Dorsolateral prefrontal cortex (tissue), 122 donors: ENCODE measurements at places on chromosomes 16 and 17.

DNA sequence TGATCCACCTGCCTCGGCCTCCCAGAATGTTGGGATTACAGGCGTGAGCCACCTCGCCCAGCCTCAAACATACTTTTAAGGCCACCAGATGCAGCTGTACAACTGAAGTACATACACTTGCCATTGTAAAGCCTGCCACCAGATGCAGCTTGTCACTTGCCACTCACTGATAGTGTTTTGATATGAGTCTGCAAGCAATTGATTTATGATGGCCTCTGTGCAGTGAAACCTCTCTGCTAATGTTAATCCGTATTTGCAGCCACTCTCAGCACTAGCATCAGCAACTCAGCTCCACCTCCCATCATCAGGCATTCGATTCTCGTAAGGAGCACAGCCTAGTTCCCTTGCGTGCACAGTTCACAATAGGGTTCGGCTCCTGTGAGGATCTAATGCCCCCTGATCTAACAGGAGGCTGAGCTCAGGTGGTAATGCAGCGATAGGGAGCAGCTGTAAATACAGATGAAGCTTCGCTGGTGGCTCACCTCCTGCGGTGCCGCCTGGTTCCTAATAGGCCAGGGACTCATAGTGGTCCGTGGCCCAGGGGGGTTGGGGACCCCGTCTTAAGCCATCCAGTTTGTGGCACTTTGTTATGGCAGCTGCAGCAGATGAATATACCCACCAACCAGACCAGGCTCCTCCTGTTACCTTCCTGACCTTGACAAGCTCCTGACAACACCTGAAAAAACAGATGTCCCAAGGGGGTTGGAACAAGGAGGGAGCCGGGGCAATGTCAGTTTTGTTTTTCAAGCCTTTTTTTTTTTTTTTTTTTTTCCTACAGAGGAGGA, 1.3 kb upstream of the HERPUD1 start:
- no peak for DNase-seq

DNA sequence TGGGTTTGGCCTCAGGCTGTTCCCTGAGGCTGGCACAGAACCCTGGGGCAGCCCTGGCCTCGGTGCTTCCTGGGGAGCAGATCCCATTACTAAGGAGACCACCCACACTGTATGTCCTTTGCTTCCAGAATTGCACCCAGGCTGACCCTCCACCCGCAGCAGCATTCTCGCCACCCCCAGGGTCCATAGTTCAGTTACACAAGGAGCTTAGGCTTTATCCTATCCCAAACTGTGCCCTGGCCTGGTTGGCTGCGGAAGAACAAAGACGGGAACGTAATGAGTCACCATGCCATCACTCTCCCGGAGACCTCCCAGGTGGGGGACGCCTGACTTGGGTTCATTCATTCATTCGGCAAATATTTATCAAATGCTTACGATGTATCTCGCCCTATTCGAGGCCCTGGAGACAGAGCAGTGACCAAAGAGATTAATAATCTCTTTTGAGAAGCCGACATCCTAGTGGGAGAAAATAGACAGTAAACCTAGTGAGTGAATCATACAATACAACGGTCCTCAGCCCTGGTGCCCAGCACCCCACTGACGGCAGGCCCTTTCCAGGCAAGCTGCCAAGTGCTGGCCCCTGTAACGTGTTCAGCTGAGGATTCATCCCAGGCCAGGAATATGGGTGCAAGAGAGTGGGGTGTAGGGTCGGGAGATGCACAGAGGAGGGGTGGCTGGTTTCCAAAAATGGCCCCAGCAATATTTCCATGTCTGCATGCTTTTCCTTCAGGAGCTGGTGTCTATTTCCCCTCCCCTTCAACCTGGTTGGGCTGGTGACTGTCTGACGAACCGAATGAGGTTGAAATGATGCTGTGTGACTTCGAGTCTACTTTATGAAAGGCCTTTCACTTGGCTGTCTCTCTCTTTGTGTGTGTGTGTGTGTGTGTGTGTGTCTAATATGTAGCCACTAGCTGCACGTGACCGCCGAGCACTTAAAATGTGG, 134.2 kb downstream of the MGAT5B start:
- no peak for DNase-seq

GRCh38 chr16:64234200-64234599, 887.7 kb downstream of the CDH11 start:
- DNase-seq: no peak

- no peak for DNase-seq
These were observed 51.7 kb downstream of the HLF start for GRCh38 chr17:55316499-55316898.

- no peak for DNase-seq
These were observed 6.6 kb upstream of the TSPOAP1 start for GRCh38 chr17:58335061-58335731.

GRCh38 chr16:70685938-70686375, at the start of gene MTSS2:
Gene MTSS2, minus strand, starts transcription at chr16:70686053. Its CDS starts 262 bp downstream, at chr16:70685791.
- peak; percentile 90 for DNase-seq
